Anterior cingulate cortex (tissue), 58 donors: ENCODE measurements at places on chromosomes 1 and 21.

DNA sequence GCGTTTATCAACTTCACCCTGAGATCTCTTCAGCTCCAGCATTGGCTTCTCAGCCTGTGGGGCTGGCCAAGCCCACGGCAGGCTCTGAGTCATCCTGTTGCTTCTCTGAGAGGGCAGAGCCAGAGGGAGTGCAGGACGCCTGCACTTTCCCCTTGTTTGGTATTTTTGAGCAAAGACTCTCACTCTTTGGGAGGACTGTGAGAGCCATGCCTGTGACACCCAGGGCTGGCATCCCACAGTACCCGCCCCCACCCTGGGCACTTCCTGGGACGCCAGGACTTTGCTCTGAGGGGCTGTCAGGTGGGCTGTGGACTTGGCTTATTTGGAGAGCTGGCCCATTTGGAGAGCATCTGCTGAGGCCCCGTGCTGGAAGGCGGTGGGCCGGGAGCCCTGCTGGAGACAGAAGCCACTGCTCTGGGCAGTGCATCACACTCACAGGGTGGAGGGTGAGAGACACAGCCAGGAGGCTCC lies 37.4 kb downstream of the VANGL1 start:
- DNase-seq: no peak

GRCh38 chr1:245915406-245915805 lies 591.7 kb downstream of the SMYD3 start:
- DNase-seq: no peak

- DNase-seq: no peak
These were observed 17.2 kb upstream of the C2CD2 start for GRCh38 chr21:41970751-41971653.

- DNase-seq: no peak
These were observed 634 bp downstream of the MYCBP start for GRCh38 chr1:38872401-38873026.

GRCh38 chr1:156927215-156928042 lies 7.0 kb downstream of the LRRC71 start:
- peak; percentile 16 for DNase-seq

- no peak for DNase-seq
These were observed 176.4 kb upstream of the KAZN start for GRCh38 chr1:14421977-14422609.

DNA sequence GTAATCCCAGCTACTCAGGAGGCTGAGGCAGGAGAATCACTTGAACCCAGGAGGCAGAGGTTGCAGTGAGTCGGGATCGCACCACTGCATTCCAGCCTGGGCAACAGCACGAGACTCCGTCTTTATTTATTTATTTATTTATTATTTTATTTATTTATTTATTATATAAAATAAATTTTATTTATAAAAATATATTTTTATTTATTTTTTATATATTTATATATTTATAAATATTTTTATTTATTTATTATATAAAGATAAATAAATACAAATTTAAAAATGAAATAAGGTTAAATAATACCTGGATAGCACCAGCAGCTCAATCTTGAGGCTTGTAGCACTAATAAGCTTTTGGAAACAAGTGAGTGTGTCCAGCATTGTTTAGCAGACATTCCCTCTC lies 40.9 kb upstream of the SIM2 start:
- DNase-seq: no peak

DNA sequence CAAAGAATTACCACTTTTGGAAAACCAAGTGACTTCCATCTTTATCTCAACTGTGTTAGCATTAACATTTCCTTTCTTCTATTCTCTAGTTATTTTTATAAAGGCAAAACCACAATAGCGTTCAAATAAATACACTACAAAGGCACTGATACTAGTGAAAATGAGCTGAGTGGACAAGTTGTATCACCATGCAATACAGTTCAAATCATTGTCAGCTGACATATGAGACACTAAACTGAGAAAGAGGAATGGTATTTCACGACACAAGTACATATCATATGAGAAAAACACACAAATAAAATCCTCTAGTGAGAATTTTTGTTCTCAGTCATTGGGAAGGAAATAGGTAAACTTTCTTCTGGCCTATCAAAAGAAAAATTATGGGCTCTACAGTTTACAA lies 26.2 kb downstream of the ENAH start:
- DNase-seq: no peak

DNA sequence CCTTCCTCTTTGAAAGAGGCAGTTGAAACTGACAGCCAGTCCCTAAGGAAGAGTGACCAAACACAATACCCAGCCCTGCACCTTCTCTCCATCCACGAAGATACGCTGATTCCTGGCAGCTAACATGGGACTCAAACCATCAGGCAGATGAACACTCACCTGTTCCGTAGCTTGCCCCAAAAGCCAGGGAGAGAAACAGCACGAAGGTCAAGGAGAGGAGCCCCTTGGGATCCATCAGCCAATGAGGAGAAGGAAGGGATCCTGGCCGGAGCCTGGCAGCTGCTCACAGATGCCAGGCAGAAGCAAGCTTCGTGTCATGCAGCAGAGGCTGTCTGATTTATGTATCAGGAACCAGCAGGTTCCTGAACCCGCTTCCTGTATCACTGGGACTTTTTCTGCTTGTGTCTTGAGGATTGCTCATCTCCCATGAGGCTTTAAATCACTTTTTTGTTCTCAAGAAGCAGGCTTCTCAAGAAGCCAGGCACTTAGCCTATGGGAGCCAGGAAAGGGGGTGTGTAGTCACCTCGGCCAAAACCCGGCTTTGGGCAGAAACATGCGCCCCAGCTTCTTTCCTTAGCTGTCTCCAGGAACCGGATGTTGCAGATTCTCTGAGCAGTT lies at the start of gene SLAMF1:
SLAMF1 (minus strand) TSS at position 334 of the 618 bp plus-strand sequence; CDS start at position 235, 99 bp downstream.
- DNase-seq: no peak

DNA sequence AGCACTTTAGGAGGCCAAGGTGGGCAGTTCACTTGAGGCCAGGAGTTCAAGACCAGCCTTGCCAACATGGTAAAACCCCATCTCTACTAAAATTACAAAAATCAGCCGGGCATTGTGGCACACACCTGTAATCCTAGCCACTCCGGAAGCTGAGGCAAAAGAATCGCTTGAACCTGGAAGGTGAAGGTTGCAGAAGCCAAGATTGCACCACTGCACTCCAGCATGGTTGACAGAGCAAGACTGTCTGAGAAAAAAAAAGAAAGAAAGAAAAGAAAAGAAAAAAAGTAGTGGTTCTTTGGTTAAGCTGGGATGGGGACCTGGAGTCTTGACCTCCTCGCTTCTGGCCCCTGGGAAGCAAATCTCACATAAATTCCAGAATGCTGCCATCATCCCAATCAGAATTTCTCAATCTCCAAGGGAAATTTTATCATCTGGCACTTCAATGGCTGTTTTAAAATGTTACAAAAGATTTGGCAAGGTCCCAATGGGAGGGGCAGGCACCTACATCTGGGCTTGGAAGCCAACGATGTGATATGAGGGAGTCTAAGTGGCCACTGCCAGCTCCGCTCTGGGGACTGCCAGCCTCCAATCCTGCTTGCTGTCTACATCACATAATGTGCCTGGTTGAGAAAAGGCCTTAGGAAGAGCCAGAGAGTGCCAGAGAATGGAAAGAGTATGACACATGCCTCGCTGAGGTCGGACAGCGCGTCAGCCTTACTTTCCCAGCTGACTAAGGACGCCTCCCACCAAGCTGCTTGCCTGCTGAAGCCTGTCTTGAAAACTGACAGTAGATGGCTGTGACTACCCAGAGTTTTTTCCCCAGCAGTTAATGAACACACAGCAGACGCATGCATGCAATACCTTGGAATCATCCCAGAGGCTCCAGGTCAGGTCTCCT lies 42.1 kb upstream of the SRP9 start:
- peak; percentile 23 for DNase-seq

DNA sequence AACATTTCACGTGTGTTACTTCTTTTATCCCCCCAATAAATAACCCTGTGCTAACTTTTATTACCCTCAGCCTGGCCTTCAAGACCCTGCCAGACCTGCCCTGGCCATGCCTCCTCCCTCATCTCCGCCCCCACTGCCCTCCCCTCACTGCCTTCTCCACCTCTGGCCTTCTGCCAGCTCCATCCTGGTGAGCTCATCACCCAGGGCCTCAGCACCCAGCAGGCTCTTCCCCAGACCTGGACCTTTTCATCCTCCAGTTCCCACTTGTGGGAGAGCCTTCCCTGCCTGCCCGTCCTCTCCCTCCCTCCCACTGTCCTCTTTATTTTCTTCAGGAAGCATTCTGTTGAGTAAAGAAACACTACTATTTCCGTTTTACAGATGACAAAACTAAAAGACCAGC lies 72.0 kb downstream of the SLC66A1 start:
- no peak for DNase-seq

- no peak for DNase-seq
These were observed 162.7 kb downstream of the DNM3 start for GRCh38 chr1:172003766-172004530.

GRCh38 chr1:157806431-157807149 lies 13.3 kb downstream of the FCRL1 start:
- no peak for DNase-seq

DNA sequence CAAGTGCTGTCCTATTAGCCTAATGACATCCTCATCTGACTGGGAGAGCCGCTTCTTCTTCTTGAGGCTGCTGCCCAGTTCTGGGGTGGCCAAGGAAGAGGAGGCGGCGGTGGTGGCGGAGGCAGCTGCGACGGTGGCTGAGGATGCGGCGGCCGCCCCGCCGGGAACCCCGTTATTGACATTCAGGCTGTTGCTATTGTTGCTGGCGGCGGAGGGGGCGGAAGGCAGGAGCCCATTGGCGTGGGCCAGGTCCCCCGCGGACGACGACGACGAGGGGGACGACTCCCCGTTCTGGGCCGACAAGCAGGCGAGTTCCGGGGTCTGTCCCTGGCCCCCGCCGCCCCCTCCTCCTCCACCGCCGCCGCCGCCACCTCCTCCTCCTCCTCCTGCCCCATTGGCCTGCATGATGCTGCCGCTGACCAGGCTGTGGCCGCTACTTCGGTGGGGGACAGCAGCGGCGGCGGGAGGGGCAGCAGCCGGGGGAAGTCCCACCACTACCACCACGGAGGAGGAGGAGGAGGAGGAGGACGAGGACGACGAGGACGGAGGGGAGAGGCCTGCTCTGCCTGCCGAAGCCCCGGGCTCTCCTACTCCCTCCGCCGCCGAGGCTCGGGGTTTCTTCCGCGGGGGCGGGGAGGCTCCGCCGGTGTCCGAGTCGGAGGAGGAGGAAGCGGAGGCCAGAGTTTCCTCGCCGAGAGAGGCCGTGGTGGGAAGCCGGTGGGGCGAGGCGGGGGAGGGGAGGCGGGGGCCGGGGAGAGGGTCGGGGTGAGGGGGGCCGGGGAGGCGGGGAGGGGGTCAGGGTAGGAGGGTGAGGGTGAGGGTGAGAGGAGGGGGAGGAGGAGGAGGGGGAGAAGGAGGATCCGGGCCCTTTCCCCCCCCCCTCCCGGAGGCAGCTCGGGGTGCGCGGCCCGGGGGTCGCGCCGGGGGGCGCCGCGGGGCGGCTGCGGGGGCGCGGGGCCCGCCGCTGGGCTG lies 610 bp downstream of the WDR26 start:
- peak; percentile 38 for DNase-seq

- no peak for DNase-seq
These were observed 66.8 kb downstream of the PHACTR4 start for GRCh38 chr1:28436211-28436769.

- DNase-seq: no peak
These were observed 919 bp downstream of the CTSS start for GRCh38 chr1:150764617-150765101.

GRCh38 chr1:224897529-224898327 lies 31.7 kb upstream of the DNAH14 start:
- DNase-seq: no peak

- DNase-seq: no peak
These were observed 27.4 kb downstream of the ETS2 start for GRCh38 chr21:38833117-38833516.

DNA sequence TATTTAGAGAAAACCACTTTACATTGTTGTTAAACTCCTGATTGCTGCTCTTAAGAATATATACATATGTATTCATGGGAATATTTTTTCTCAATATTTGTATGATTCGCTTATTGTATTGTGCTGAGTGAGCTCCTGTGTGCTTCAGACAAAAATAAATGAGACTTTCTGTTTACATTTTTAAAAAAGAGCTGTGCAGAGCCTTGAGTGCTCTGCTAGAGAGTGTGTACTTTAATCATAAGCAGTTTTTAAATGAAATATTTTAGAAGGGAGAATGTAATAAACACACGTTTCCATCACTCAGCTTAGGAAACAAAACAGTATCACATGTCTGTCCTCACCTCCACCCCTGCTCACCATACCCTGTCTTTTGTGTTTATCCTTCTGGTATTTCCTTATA lies 9.7 kb downstream of the PTPN14 start:
- no peak for DNase-seq

GRCh38 chr1:211493876-211494653 lies 2.1 kb upstream of the RD3 start:
- DNase-seq: no peak

- no peak for DNase-seq
These were observed 273.4 kb upstream of the CACYBP start for GRCh38 chr1:174726167-174726879.

DNA sequence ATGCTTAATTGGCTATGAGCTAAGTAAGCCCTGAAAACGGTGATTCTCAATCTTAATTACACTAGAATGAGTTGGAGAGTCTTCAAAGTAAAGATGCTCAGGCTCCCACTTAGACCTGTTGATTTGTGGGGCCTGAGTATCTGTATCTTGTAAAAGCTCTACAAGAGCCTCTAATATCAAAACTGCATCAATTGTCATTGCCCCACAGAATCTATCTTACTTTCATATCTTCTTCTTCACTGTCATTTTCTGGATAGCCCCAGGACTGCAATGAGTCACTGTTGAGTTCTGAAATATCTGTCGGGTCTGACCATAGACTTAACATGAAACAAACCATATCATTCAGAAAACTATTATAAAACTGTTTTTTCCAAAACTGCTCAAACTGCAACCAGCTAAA lies 102.8 kb upstream of the SERTAD4 start:
- no peak for DNase-seq

DNA sequence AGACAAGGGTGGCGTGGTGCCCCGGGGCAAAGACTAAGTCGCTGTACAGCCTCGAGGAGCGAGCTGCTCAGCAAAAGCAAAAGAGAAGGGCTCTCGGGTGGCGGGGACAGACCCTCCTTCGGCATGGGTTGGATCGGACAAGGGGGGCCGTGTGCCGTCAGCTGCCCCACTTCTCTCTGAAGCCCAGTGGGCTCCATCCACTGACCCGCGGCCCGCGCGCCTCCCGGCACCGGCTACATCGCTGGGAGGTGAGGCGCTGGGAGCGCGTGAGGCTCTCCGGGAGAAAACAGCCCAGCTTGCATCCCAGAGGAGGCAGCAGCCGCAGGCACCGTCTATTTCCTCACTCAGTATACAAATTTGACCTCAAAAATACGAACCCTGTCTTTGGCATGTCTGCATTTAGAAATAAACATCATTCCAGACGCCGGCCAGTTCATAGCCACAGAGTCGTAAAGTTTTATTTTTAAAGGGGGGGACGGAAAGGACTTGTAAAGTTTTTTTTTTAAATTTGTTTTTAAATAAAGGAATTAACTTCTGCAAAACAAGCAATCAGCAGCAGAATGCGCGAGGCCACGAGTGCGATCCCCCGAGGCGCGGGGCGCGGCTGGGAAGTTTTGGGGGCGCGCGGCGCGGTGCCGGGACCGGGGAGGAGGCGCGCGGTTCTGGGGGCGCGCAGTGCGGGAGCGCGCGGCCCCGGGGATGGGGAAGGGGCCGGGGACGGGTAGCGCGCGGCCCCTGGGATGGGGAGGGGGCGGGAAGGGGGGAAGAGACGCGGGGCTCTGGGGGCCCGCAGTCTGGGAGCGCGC lies 689 bp upstream of the GPR137B start:
- DNase-seq: no peak
